Stimulated activated CD8-positive, alpha-beta memory T cell treated with anti-CD3 and anti-CD28 coated beads, Interleukin-4, amount 100 ng/mL, for 4 hours (primary cell): ENCODE measurements at places on chromosomes 3 and 15.

DNA sequence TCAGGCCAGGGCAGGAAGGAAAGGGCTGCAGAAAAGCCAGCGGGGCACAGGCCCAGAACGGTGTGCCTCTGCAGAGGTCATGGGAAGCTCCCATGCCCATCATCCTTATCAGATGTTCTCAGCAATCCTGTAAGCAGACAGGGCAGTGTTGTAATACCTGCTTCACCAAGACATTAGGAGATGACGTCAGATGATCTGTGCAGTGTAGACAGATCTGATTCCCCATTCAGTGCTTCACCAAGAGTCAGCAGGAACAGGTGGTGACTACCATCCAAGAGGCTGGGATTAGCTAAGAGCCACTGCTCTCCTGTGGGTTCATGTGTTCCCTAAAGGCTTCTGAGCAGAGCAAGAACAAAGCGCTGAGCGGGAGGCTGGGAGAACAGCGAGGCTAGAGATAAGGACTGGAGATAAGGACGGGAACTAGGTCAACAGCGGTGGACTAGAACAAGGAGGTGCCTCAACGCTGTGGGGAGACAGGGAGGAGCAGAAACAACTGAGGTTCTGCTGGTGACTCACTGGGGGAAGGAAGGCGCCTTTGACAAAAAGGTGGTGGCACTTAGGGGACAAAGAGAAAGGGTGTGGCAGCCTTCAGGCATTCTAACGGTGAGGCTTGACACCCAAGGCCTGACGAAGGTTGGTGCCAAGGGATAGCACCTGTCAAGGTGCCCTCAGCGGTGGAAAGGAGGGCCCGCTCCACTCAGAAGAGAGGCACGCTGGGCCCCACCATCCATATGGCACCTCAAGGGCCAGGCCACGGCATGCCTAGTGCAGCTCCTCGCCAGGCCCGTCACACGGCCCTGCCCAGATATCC, 28.4 kb downstream of the CCDC12 start:
- no peak for DNase-seq

DNA sequence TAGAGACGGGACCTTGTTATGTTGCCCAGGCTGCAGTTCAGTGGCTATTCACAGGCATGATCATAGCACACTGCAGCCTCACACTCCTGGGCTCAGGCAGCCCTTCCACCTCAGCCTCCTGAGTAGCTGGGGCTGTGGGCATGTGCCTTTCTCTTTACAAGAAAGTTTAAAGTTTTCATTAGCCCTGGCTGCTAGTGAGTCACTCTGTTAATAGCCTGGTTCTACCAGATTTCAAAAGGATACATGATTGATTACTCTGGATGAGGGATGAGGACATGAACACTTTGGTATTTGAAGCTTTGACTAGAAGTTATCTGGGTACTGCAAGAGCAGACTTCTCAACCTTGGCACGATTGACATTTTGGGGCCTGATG, 95.1 kb downstream of the DHX36 start:
- DNase-seq, result no peak

DNA sequence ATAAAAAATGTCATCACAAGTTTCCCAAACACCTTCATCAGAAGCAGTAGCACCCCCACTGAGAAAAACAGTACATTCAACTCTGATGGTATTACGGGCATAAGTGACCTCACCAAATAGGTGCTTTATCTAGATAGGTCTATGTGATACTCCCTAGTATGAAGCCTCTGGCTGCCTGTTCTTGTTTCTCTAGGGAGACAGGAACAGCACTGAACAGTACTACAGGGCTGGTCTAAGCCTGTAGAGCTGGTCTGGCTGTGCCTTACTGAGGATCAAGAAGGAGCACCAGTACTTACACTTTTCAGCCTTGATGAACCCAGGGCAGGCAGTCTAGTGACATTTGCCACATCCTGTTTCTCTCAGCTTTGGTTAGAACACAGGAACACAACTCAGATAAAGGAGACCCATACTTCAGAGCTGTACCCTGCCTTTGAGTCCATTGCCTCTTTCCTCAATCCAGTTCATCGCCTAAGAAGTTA, 35.9 kb downstream of the OXNAD1 start:
- DNase-seq, result no peak

GRCh38 chr3:852033-852432, 240.8 kb upstream of the CNTN6 start:
- DNase-seq, result no peak

- DNase-seq, result no peak
These were observed 118.8 kb upstream of the AZI2 start for GRCh38 chr3:28467414-28467813.

DNA sequence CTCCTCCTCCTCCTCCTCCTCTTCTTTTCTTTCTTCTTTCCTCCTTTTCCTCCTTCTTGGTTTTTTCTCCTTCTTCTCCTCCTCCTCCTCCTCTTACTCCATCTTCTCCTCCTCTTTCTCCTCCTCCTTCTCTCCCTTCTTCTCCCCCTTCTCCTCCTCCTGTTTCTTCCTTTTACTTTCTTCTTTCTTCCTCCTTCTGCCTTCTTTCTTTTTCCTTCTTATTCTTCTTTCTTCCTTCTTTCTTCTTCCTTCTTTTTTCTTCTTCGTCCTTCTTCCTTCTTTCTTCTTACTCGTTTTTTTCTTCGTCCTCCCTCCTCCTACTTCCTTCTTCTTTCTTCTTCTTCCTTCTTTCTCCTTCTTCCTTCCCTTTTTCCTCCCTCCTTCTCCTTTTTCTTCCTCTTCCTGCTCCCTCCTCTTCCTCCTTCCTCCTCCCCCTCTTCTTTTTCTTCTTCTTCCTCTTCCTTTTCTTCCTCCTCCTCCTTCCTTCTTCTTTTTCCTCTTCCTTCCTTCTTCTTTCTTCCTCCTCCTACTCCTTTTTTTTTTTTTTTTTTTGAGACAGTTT, 92.1 kb downstream of the SLMAP start:
- no peak for DNase-seq

DNA sequence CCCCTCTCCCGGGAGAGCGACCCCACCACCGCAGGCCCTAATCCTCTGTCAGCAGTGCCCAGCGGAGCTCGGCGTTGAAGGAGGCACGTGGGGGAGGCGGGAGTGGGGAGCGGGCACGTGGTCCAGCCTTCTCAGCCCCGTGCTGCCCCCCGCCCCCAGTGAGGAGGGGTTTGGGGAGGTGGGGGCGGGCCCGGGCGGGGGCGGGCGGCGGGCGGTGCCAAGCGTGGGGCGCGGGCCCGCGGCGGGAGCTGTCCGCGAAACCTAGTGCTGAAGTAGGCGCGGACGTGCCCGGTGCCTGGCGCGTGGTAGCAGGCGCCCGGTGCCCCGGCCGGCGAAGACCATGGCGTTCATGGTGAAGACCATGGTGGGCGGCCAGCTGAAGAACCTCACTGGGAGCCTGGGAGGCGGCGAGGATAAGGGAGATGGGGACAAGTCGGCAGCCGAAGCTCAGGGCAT, at the start of gene CPLX3:
CPLX3 (plus strand) TSS at position 264 of the 456 bp plus-strand sequence; CDS start at position 341, 77 bp downstream.
- no peak for DNase-seq

DNA sequence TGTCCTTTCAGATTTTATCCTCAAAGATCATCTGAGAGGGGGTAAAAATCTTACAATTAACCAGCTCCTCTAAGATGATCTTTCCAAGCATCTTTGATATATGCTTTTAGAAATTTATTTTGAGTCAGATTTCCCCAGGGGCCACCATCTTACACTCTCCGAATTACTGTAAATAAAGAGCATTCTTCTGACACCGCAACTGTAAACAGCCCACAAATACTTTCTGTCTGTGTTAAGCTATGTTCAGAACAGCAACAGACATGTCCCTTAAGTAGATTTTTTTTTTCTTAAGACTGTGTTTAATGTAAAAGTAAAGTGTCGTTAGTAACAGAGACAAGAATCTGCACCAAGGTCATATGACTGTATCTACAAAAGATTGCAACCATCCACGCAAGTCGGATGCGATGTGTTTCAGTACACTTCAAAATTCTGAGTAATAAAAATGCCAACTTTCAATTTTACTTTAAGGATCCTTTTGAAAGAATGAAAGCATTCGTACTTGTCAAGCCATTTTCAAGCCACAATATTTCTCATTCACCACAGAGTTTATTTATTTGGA, 159.0 kb upstream of the KCNH8 start:
- DNase-seq, result no peak

GRCh38 chr3:128665362-128666021, 14.9 kb upstream of the RPN1 start:
- no peak for DNase-seq

- no peak for DNase-seq
These were observed 1.1 kb upstream of the ECT2 start for GRCh38 chr3:172749230-172749965.

DNA sequence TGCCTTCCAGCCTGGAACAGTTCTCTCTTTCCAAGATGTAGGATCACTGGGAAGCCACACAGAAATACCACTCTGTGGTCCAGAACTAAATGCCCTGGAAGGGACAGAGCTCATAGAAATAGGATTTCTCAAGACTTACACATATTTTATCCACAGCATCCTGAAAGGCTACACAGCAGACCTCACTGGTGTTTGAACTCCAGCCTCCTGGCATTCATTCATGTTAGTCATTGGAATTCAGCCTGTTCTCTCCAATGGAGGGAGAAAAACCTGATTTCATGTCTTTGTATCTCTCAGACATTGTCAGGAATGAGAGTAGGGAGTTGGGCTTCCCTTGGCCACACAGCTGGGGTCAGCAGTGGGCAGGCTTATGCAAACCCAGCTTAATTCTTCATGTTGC, 121.1 kb upstream of the PPP2R3A start:
- DNase-seq, result no peak

- DNase-seq, result no peak
These were observed 267.7 kb upstream of the BCHE start for GRCh38 chr3:166104938-166105337.

GRCh38 chr15:63466378-63467192, 37.8 kb upstream of the USP3 start:
- DNase-seq, result no peak

GRCh38 chr3:166445865-166446264, 608.6 kb upstream of the BCHE start:
- no peak for DNase-seq

DNA sequence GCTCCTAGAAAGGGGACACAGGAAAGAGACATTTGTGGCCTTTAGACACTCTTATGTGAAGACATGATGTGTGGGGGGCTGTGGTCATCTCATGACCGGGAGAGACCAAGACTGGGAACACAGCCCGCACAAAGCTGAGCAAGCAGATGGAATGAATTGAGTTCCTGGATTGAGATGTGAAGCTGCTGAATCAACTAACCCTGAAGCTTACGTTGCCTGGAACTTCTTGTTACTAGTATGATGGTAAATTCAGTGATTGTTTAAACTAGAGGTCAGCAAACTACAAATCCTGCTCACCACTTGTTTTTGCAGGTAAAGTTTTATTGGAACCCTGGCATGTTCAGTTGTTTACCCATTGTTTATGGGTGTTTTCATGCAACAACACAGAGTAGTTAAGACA, 83.4 kb upstream of the BHLHE40 start:
- DNase-seq, result no peak

GRCh38 chr3:194870394-194871110, 184.9 kb downstream of the FAM43A start:
- DNase-seq, result no peak
